Eye (tissue), 1 donor: ENCODE measurements at places on chromosomes 4 and X.

GRCh38 chr4:158015241-158015640, 157.6 kb downstream of the GASK1B start:
- no peak for DNase-seq

DNA sequence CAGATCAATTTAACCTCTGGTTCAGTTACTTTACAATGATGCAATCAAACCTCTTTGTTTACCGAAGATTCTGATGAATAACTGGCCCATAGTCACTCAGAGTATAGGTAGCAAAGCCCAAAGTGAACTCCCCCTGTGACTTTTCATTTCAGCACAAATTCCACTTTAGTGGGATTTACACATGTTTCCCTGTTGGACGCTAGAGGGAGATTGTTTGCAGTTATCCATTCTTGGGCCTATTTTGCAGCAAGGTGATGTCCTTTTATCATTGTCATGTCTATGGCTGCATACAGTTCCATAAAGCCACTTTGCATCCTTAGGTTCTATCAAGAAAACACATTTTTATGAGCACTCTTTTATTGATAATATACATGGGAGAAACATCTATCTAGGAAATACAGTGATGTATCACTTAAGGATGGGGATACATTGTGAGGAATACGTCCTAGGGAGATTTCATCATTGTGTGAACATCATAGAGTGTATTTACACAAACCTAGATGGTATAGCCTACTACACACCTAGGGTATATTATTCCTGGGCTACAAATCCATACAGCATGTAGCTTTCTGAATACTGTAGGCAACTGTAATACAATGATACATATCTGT, 14.5 kb upstream of the DKK2 start:
- DNase-seq = no peak

DNA sequence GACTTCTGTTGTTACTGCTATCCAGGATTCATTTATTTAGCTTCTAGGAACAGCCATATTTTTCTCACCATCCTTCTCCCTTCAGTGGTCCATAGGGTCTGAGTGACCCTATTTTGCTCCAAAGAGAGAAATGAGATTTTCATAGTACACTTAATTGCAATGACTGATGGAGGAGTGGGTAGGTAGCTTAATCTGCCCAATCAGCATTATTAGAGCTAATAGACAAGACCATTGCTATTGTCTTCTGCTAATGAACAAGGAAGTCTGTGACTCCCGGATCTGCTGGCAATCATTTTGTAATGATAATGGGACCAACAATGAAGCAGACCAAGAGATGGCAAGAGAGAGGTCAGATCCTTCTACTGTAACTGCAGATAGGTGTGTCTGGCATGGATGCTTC, 271.4 kb upstream of the SLC7A11 start:
- DNase-seq = no peak

- DNase-seq = no peak
Observed at GRCh38 chrX:7086384-7086783, 61.1 kb upstream of the STS start.

DNA sequence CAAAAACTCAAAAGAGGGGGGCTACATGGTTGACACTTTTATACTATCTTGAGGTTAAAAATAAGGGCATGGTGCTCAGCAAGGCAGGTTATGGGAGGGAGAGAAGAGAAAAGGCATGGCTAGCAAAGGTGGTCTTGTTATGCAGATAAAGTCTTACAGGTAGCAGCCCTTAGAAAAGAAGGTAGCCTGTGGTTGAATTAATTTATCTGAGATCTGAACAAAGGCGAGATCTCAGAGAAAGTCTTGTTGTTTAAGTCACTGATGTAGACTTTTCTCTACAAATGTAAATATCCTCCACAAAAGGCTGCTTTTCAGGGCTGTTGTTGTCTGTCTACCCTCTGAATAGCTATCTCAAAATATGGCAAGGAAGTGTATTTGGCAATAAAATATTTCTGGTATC, 1250.4 kb downstream of the PCDH18 start:
- no peak for DNase-seq

DNA sequence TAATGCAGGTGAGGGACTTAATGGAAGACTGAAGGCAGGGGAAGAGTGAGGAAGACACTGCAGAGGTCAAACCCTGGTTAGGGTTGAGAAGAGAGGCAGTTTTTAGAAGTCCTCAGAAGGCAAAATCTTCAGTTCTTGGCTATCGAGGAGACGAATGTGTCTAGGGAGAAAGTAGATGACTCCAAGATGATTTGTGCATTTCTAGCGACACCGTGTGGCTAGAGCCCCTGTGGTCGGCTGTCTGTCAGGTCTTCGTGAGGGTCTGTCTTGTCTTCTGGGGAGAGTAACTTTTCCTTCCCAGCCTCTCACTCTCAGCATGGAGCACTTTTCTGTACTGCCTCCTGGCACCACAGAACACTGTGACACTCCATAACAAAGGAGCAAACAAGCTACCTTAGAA, 458.1 kb downstream of the STIM2 start:
- peak; percentile 73 for DNase-seq

GRCh38 chr4:69092190-69092589, 4.1 kb upstream of the UGT2B7 start:
- DNase-seq = no peak

DNA sequence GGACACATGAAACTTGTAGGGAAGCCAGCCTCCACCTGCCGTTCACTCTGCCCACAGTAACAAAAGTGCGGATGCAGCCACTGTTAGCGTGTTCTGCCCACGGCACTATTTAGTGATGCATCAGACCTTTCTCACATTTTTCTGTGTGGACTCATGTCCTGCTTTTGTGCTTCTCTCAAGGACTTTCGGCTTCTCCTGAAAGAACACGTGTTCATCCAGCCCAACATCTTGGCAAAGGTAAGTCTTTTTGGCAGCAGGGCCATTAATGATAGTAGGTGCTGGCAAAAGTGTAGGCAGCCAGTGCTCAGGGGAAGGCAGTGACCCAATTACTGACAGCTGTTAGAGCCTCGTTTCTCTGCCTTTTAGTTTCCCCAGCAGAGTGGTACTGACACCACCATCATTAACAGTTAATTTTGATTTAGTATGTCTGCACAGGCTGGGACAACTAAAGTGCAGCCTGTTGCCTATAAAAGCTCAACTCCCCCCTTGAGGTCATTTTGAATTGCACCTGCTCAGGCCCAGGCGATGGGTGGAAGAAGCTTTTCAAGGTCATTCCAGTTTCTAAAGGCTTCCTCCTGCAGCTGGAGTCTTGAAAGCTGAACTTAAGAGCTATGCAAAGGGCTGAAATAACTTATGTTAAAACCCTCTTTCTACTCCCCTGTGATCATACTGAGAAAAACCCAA, 54.5 kb upstream of the HPSE start:
- DNase-seq = peak; percentile 44

- DNase-seq = peak; percentile 83
Observed at GRCh38 chr4:167233685-167234315, 494 bp downstream of the SPOCK3 start.

DNA sequence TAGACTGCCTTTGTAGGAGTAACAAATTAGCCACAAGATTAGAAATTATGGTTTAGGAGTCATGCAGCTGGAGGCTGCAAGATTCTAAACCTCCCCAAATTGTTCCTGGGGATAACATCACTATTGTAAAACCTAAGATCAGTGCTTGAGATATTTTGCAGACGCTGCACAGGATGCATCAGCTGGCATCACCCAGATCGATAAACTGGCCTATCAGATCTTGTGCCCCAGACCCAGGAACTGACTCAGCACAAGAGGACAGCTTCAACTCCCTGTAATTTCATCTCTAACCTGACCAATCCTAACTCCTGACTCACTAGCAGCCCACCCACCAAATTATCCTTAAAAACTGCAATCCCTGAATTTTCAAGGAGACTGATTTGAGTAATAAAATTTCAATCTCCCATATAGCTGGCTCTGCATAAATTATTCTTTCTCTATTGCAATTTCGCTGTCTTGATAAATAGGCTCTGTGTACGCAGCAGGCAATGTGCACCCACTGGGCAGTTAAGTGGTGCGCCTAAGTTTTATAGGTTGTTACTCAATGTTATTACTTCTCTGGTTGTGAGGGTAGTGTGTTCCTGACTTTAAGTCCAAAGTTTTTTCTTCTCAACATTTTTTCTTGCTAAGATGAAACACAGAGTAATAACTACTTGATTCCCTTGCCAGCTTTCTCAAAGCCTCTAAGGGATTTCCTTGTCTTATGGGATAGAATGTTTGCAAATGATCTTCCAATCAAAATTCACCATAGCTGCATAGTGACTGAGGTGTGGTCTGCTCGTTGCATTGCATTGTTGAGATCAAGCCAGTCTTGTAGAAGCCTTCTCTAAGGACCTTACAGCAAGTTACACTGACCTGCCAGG, 312.3 kb upstream of the DKK2 start:
- no peak for DNase-seq

GRCh38 chr4:162644346-162644745, 480.5 kb upstream of the FSTL5 start:
- DNase-seq = no peak

- DNase-seq = no peak
Observed at GRCh38 chr4:153075836-153076518, 128.3 kb upstream of the TRIM2 start.

- DNase-seq = no peak
Observed at GRCh38 chr4:180589575-180589974, 1653.6 kb upstream of the TENM3 start.

DNA sequence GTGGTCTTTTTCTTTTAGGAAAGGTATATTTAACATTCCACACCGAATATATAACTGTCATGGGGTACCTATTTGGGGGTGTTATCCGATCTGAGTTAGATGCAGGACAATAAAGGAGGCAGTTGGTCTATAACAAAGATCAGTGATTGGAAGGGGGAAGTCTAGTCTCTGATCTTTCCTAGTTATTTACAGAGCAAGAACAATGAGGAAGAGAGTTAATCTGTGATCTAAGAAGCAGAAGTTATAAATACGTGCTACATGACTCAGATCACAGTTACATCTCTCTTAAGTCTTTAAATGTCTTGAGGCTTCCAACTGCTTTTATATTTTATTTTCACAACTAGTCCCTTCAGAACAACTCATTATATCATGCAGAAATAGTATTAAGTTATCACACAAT, 33.2 kb upstream of the ARMCX4 start:
- DNase-seq = no peak

DNA sequence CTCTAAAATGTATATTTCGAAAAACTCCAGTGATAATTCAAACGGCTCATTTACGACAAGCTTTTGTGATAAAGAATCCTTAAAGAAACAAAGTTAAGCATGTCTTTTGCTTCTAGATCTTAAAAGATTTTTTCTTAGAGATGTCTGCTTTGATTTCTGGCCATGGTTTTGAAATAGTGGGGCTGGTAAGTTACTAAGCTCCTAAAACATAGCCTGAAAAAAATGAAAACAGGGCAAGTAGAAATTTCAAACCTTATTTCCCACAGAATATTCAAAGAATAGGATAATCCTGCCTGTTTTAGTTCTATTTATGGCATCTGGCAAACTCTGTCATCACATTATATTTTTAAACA, 318.3 kb downstream of the ARHGAP24 start:
- DNase-seq = no peak

GRCh38 chrX:54076903-54077302, 32.6 kb upstream of the PHF8 start:
- no peak for DNase-seq

GRCh38 chr4:113773014-113773413, 11.5 kb upstream of the CAMK2D start:
- DNase-seq = no peak

DNA sequence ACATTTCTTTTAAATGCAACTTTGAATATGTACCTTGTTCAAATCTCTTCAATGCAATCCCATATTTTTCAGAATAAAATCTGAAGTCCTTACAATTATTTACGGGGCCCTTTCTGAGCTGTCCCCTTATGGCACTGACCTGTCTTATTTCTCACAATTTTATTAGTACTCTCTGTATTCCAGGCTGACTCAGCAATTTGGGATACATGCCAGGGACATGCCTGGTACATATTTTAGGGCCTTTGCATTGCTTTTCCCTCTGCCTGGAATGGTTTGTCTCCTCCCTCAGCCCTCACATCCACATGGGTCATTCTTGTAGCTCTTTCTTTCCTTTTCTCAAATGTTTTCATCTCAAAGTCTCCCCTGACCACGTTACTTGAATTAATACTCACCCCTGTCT, 172.2 kb upstream of the TECRL start:
- no peak for DNase-seq

DNA sequence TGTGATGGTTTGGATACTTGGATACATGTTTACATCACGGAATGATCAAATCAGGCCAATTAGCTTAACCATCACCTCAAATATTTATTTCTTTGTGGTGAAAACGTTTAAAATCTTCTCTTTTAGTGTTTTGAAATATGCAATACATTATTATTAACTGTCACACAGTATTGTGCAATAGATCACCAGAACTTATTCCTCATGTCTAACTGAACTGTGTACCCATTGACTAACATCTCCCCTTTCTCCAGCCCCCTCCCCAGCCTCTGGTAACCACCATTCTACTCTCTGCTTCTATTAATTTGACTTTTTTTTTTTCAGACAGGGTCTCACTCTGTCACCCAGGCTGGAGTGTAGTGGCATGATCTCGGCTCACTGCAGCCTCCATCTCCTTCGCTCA, 471.9 kb downstream of the BCOR start:
- no peak for DNase-seq

DNA sequence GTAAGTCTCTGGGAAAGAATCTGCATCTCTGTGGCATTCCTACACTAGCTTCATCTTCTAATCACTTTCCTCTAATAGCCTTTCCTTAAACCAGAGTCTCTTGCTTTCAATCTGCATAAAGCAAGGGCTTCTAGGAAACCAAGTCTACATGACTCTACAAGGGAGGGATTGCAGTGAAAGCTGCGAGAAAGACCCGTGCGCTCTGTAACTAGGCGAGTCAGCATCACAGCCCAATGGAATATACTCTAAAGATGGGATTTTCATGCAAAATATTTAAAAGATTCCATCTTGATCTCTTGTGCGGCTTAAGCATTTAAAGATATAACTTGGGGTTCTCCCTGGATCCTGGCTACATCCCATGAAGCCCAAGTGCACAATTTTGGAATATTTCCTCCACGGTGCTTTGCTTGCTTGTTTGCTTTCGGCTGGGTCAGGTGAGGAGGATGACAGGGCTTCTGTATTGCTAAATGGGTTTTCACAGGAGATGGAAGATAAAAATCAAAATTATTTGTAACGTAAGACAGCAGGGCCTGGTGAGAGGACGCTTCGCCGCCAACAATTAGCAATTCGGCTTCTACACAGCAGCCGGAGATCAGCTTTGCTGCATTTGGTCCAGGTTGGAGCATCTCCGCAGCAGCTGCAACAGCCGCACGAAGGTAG, 687 bp upstream of the GRIA2 start:
- no peak for DNase-seq

DNA sequence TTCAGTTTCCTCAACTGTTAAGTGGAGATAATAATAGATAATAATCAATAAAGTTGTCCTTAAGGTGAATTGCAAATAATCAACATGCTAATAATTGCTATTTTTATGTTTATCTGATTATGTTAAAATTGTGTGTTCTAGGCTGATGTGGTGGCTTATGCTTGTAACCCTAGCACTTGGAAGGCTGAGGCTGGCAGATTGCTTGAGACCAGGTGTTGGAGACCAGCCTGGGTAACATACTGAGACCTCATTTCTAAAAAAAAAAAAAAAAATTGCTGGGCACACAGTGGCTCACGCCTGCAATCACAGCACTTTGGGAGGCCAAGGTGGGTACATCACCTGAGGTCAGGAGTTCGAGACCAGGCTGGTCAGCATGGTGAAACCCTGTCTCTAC, 175.2 kb downstream of the GC start:
- DNase-seq = no peak

GRCh38 chr4:38279650-38280322, 319.6 kb downstream of the PTTG2 start:
- DNase-seq = peak; percentile 30
